ENCODE measurements at places on chromosomes 5 and 9.

GRCh38 chr9:105864248-105864898 lies 170.0 kb downstream of the TMEM38B start:
- no peak for DNase-seq

DNA sequence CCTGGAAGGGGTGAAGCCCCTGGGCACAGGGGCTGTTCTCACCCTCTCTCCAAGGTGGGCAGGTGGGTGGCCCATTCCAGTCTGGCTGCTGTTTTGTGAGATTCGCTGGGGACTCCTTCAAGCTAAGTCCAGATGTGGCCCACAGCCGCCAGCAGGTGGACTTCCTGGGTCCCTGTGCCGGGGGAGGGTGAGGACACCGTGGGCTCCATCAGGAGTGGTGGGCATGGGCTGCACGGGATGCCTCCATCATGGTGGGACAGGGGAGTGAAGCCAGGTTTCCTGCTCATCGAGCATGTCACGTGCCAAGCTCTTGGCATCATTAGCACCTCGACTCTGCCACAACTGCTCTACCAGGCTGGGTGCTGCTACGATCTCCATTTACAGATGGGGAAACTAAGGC lies 1.8 kb downstream of the NCS1 start:
- DNase-seq, result no peak

DNA sequence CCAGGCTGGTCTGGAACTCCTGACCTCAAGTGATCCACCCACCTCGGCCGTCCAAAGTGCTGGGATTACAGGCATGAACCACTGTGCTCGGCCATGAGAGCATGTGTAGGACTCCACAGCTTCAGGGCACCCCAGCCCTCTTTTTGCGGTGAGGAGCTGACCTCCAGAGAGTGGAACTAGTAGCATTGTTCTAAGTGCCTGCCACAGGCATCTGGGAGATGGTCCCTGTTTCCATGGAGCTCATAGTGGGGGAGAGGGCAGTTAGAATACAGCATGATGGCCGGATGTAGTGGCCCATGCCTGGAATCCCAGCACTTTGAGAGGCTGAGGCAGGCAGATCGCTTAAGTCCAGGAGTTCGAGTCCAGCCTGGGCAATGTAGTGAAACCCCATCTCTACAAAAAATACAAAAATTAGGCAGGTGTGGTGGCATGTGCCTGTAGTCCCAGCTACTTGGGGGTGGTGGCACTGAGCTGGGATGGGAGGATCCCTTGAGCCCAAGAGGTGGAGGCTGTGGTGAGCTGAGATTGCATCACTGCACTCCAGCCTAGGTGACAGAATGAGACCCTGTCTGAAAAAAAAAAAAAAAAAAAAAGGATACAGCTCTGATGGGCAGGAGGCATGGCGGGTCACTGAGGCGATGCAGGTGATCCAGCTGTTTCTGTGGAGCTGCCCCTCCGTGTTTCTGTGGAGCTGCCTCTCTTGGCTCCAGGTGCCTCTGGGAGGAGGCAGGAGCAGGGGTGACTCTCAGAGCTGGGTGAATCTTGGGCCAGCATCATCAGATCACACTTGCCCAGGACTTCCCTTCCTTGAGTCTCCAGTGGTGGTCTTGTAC lies 4.2 kb downstream of the ASS1 start:
- DNase-seq, result no peak

DNA sequence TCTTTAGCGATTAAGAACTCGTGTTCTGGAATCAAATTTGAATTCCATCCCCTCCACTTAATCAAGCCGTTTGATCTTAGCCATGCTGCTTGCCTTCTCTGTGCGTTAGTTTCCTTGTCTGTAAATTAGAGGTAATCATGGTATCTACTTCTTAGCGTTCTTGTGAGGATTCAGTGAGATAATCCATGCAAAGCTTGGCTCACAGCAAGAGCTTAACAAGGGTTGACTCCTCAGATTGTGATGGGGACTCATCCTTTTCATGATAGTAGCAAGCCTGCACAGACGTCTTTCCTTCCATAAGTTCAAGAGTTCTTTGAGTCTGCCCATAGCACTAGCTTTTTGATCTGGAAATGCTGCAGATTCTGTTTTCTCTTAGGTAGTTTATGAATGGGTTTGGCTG lies 72.8 kb downstream of the TRIO start:
- DNase-seq, result no peak

- no peak for DNase-seq
These were observed 279.7 kb downstream of the EBF1 start for GRCh38 chr5:158819840-158820620.

DNA sequence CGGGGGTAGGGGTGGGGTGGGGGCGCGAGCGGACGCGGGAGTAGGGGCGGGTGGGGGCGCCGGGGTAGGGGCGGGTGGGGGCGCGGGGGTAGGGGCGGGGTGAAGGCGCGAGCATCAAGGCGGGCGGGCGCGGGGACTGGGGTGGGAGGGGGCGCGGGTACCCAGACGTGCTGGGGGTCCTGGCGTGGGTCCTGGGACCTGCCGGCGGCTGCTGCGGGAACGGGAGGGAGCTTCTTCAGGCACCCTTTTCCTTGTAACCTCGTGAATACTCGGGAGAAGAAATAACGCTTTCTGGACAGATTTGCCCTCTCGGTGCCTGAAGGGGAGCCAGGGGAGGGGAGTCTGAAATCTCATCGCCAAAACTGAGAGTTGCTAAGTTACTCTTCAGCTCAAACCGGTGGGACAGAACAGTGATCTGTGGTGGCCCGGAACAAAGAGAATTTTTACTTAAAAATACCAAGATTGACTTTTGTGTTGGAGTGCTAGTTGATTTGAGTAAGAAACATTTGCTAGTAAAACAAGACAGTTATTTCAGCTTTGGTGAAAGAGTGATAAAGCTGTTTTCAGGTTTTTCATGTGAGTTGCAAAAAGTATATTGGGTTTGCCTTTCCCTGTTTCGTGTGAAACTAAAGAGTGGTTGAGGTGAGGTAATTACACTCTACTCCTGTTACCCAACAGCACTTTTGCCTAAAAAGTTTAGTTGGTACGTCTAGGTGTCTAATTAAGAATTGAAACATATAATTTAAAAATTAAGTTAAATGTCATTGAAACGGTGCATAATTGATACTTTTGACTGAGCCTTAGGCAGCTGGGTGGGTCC lies 643 bp downstream of the PLEKHG4B start:
- peak; percentile 5 for DNase-seq

DNA sequence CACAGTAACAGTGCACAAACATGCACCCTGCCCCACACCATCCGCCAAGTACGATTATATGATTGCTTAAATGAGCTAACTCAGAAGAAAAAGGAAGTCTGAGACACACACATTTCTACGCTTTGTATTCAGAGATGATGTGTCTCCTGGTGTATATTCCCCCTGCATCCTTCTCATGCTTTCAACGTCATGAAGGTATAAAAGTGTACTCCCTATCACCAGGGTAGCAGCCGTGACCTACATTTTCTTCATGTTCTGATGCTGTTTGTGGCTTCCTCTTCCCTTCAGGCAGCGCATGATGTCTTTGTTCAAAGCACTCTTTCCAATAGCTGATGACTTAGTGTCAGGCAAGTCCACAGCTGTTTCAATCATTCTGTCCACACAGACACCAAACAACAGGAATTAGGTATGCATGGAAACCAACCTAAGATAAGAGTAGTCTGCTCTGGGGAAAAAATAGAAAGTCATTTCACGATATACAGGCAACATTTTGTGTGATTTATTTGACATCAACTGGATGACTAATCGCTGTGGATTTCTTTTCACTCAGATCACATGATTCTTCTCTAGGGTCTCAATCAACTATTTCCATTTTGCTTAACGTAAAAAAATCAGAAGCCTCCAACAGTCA lies 269.4 kb upstream of the PTGER4 start:
- DNase-seq, result no peak

DNA sequence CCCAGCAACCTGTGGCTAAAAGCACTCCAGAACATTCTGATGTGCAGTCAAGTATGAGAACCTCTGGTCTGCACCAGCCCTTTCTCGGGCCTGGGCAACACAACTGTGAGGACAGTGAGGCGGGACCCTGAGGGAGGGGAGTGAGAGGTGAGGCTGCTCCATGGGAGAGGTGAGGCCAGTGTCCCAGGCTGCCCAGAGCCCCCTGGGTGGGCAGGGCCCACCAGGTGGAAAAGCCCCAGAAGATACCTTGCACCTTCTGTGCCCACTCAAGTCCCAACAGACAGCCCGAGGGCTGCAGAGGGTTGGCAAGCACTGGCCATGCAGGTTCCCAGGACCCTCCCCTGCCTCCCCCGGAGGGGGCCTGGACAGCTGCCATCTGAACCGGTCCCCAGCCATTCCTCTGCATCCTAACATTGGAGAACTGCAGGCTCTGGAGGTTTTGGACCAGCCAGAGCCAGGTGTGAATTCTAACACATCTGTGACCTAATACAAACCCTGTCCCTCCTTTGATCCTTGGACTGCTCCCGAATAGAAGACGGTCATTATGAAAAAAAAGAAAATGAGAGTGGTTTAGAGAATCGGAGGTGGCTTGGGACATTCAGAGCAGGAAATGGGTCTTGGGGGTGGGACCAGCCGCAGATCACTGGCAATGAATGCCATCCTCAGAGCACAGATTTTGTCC lies 57.0 kb downstream of the DUSP1 start:
- DNase-seq, result no peak

DNA sequence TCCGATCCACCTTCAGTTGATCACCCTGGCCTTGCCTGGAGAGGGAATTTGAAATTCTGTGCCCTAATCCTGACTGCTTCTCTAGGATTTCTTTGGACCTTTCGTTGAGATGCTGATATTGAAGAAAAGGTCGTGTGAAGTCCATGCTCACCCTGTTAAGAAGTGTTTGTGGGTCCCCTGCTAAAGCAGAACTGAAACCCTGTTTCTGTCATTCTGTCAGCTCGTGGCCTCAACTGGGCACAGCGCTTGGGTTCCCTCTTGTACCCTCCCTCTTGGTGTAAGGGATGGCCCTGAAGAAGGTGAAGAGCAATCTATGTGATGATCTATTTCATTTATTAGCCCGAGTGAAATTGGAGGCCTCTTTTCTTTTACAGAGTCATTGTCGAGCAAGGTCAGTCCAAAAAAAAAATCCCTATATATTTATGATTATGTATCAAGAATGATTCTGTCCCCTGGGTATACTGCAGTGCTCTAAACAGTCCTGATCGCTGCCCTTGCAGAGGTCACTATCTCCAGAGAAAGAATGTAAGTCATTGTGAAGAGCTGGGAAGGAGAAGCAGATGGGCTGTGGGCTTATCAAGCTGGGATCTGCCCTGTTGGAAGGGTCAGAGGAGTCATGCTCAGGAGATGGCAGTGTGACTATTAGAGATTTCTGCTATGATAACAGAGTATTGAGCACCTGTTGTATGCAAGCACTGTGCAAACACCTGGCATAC lies 56.1 kb downstream of the WWC1 start:
- no peak for DNase-seq

- no peak for DNase-seq
These were observed 4.6 kb upstream of the SLC9A3 start for GRCh38 chr5:528629-529511.

- no peak for DNase-seq
These were observed 17.8 kb upstream of the CEP72 start for GRCh38 chr5:594226-594860.

DNA sequence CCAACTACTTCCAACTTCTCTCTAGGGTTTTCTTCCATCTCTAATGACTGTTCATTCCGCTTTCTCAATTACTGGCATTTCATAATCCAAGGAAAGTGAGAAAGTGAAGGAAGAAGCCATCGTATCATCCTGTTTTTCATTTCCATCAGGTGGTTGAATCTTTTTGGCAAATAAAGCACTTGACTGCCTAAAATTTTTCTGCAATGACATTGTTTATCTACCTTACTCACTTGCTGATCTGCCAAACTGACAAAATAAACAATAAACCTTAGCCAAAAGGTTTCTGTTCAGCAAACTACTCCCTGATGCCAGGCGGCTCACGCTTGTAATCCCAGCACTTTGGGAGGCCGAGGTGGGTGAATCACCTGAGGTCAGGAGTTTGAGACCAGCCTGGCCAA lies 18.4 kb downstream of the FNBP1 start:
- DNase-seq, result no peak

GRCh38 chr5:141717043-141717442 lies 35.0 kb upstream of the ARAP3 start:
- no peak for DNase-seq

- DNase-seq, result no peak
These were observed 11.6 kb upstream of the STX17 start for GRCh38 chr9:99894826-99895225.

DNA sequence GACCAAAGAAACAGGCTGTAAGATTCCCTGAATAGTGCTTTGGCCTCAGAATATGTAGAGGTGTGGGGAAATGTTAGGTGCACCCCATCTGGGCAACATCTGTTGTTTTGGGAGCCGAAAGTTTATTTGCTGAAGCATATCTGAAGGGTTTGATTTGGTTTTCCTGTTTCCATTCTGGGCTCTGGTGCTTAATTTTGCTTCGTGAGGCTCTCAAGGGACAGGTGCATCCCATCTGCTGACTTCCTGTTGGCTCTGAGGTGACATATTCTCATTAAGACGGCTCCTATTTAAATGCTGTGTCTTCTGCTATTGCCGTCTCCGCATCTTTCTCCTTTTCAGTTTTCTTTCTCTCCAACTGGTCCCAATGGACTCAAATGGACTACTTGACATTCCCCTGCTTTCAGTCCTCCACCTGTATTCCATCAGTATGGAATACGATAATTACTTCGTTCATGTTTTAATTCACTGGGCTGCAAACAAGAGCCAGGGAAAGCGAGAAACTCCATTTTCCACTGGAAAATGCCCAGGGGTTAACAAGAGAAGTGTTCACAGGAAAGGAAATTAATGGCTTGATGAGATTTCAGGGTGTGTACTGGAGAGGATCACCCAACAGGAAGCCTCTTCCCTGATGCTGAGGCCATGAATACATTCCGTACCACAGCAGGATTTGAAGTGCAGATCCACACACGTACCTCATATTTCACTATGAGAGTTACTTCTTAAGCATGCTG lies 104.0 kb downstream of the MTX3 start:
- DNase-seq, result no peak

DNA sequence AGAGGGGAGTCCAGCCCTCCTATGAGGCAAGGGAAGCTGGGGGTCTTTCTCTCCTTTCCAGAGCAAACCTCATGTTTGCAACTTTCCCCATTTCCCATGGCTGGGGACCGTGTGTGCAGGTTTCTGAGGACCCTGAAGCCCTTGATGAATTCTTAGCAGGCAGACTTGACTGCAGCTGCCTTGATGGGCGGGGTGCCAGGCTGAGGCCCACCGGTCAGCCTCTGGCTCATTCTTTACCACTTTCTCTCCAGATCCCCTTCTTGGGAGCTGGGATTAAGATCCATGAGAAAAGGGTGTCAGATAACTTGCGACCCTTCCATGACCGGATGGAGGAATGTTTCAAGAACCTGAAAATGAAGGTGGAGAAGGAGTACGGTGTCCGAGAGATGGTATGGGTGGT lies 30.0 kb upstream of the FOXI1 start:
- no peak for DNase-seq

DNA sequence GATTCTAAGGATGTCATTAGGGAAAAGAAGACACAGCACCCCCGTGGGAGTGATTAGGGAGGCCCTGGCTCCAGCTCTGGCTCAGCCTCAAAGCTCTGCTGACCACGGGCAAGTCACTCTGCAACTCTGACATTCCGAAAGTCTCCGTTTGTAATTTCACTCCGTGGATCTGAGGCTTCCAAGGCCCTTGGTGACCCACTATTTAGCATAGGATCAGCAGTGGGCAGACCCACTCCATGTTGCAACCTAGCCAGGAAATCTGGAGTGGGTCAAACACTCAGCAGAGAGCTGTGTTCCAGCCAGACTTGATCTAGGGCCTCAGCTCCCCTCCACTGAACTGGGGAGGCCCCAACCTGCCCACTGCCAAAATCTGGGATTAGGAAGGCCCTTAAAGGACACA lies 11.8 kb downstream of the PHF19 start:
- DNase-seq, result no peak

GRCh38 chr5:154740957-154741356 lies 14.2 kb upstream of the LARP1 start:
- DNase-seq, result no peak

Data from NCI-H526 treated with DMSO at 0.1 percent for 48 hours (cell line).